Breast epithelium (tissue), 4 donors: ENCODE measurements at places on chromosomes 4 and X. TPM values are rescaled to one million over a fixed set of nuclear protein-coding genes. Genes with fewer than 3 reads are reported as not detected.

TGIF2LX gene
- not detected for total RNA-seq

- DNase-seq = no peak
- peak overlapping the region; percentile 74 for H3K4me3 ChIP-seq
- H3K36me3 ChIP-seq = no peaks in the 10 kb centered on the region
These were observed 956 bp downstream of the TMEM154 start for GRCh38 chr4:152678841-152679240.

DNA sequence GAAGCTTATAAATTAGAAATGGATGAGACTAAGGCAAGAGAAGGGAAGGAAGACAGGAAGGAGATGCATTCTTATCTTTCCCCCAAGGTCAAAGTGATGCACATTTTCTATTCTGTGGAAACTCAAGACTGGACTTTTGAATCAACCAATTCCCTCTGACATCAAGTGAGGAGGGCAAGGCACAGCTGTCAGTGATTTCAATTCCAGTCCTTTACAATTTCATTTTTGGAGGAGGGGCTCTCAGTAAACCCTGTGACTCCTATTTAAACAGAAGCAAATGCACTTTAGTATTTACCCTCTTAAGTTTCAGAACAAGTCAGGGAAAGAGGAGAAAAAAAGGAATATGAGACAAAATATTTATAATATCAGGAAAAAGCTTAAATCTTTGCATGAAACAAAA, 134.0 kb downstream of the MGST2 start:
- H3K36me3 ChIP-seq = no peaks in the 10 kb centered on the region
- DNase-seq = no peak
- no peak overlapping the region for H3K4me3 ChIP-seq
- H3K27me3 ChIP-seq = no peaks in the 10 kb centered on the region

GRCh38 chr4:133154725-133155124, 5.6 kb downstream of the PCDH10 start:
- no peak overlapping the region for H3K27ac ChIP-seq
- no peak for DNase-seq
- no peak overlapping the region for H3K4me3 ChIP-seq
- H3K27me3 ChIP-seq = peaks cover 70% of the 10 kb centered on the region
- H3K36me3 ChIP-seq = no peaks in the 10 kb centered on the region

- H3K4me3 ChIP-seq = no peak overlapping the region
- no peaks in the 10 kb centered on the region for H3K36me3 ChIP-seq
- no peak for DNase-seq
- no peaks in the 10 kb centered on the region for H3K4me1 ChIP-seq
- H3K27me3 ChIP-seq = no peaks in the 10 kb centered on the region
These were observed 24.7 kb upstream of the LRAT start for GRCh38 chr4:154719087-154719486.

GPR173 gene
- 2.3 TPM for total RNA-seq

DNA sequence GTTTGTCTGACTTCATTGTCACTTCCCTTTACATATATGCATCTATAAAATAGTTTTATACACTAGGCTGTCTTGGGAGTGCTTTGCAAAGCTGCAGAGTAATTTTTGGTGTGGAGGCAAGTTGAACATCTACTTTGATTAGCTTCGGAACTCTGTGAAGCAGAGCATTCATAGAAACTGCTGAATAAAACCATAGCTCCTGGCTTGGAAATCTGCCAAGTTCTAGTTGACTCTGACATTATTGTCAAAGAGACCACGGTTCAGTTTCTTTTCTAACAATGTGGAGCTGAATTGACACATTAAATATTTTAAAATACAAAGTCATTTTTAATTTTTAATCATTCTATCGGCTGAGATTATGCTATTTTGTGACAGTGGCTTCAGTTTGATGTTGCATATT, 335.0 kb downstream of the BMPR1B start:
- H3K36me3 ChIP-seq = no peaks in the 10 kb centered on the region
- H3K27ac ChIP-seq = no peak overlapping the region
- DNase-seq = no peak
- no peak overlapping the region for H3K4me3 ChIP-seq
- no peaks in the 10 kb centered on the region for H3K27me3 ChIP-seq
- H3K4me1 ChIP-seq = no peaks in the 10 kb centered on the region

SAGE1 gene
- not detected for total RNA-seq

VCX gene
- total RNA-seq = not detected

DNA sequence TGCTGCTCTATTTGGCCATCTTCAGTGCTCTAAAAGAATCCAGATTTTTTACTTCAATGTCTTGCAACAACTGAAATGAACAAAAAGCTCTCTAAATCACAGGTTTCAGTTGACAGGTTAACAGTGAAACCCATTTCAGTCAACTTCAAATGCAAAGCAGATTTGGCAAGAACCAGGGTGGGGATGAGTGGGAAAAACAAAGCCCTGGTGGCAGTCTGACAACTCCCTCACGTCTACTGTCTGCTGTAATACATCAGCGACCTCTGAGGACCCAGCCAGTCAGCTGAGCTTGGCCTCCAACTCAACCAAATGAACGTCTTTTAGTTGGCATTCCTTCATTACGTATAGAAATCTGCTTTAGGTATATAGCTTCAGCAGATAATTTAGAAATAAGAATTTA, 95.8 kb downstream of the COL25A1 start:
- no peaks in the 10 kb centered on the region for H3K4me1 ChIP-seq
- H3K27ac ChIP-seq = no peak overlapping the region
- no peaks in the 10 kb centered on the region for H3K27me3 ChIP-seq
- DNase-seq = no peak
- no peak overlapping the region for H3K4me3 ChIP-seq
- H3K36me3 ChIP-seq = no peaks in the 10 kb centered on the region

DNA sequence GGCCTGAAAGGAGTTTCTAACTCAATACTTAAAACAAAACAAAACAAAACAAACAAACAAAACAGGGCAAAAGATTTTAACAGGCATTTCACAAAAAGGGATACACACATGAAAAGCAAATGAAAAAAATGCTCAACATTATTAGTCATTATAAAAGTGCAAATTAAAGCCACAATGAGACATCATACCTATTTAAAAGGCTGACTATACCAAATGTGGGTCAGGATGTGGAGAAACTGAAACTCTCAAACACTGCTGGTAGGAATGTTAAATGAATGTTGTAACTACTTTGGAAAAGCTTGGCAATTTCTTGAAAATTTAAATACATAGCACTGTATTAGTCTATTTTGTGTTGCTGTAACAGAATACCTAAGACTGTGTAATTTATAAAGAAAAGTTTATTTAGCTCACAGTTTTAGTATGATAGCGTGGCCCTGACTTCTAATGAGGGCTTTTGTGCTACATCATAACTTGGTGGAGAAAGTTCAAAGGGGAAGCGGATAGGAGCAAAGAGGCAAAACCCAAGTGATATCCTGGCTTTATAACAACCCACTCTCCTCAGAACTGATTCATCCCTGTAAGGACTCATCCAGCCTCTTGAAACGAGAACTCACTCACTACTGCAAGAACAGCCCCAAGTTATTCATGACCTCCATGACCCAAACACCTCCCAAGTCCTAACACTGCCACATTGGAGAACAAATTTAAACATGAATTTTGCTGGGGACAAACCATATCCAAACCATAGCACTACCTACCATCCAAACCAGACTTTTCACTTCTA, 214.0 kb downstream of the TEX11 start:
- peaks cover 28% of the 10 kb centered on the region for H3K27me3 ChIP-seq
- no peaks in the 10 kb centered on the region for H3K36me3 ChIP-seq
- H3K27ac ChIP-seq = no peak overlapping the region
- no peak overlapping the region for H3K4me3 ChIP-seq

DNA sequence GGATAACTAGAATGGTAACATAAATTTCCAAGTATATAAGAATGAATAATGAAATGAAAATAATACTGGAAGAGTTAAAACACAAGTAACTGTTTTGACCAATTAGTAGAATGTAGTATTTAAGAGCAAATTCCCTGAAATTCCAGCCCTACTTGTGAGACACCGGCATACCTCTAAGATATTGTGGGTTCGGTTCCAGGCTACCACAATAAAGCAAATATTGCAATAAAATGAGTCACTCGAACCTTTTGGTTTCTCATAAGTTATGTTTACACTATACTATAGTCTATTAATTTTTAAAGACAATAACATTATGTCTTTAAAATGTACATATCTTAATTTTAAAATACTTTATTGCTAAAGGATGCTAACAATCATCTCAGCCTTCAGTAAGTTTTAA, 15.2 kb upstream of the IQCM start:
- no peaks in the 10 kb centered on the region for H3K4me1 ChIP-seq
- H3K27me3 ChIP-seq = no peaks in the 10 kb centered on the region
- no peak overlapping the region for H3K27ac ChIP-seq
- no peak overlapping the region for H3K4me3 ChIP-seq

DNA sequence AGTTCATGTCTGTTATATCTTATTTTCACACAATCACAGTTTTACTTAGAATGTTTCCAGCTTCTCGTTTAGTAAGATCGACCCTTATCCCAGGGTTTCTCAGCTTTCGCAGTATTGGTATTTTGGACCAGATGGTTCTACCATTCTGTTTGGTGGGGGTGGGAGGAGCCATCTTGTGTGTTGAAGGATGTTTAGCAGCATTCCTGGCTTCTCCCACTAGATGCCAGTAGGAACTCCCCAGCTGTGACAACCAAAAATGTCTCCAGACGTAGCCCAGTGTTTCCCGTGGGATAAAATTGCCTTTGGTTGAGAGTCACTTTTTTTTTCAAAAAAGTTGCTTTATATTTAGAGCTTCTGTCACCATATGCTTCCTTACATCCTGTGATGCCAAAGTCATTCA, 90.9 kb upstream of the TLR2 start:
- no peak overlapping the region for H3K27ac ChIP-seq
- H3K36me3 ChIP-seq = no peaks in the 10 kb centered on the region
- no peak overlapping the region for H3K4me3 ChIP-seq
- no peaks in the 10 kb centered on the region for H3K27me3 ChIP-seq
- H3K4me1 ChIP-seq = no peaks in the 10 kb centered on the region

LPAR4 gene
- total RNA-seq = 0.32 TPM

GRCh38 chr4:121376556-121376955, 4.3 kb downstream of the QRFPR start:
- H3K36me3 ChIP-seq = no peaks in the 10 kb centered on the region
- H3K27me3 ChIP-seq = peaks cover 24% of the 10 kb centered on the region
- H3K4me1 ChIP-seq = peaks cover 3% of the 10 kb centered on the region
- no peak overlapping the region for H3K4me3 ChIP-seq
- H3K27ac ChIP-seq = no peak overlapping the region
- no peak for DNase-seq

- H3K27me3 ChIP-seq = no peaks in the 10 kb centered on the region
- no peak overlapping the region for H3K4me3 ChIP-seq
- no peaks in the 10 kb centered on the region for H3K4me1 ChIP-seq
These were observed 249.9 kb downstream of the HNRNPD start for GRCh38 chr4:82123934-82124333.

- H3K27me3 ChIP-seq = no peaks in the 10 kb centered on the region
- no peaks in the 10 kb centered on the region for H3K4me1 ChIP-seq
- H3K4me3 ChIP-seq = peak overlapping the region; percentile 73
- DNase-seq = no peak
- H3K27ac ChIP-seq = peak overlapping the region; percentile 90
These were observed 84.9 kb downstream of the BCOR start for GRCh38 chrX:40012868-40013265.

DNA sequence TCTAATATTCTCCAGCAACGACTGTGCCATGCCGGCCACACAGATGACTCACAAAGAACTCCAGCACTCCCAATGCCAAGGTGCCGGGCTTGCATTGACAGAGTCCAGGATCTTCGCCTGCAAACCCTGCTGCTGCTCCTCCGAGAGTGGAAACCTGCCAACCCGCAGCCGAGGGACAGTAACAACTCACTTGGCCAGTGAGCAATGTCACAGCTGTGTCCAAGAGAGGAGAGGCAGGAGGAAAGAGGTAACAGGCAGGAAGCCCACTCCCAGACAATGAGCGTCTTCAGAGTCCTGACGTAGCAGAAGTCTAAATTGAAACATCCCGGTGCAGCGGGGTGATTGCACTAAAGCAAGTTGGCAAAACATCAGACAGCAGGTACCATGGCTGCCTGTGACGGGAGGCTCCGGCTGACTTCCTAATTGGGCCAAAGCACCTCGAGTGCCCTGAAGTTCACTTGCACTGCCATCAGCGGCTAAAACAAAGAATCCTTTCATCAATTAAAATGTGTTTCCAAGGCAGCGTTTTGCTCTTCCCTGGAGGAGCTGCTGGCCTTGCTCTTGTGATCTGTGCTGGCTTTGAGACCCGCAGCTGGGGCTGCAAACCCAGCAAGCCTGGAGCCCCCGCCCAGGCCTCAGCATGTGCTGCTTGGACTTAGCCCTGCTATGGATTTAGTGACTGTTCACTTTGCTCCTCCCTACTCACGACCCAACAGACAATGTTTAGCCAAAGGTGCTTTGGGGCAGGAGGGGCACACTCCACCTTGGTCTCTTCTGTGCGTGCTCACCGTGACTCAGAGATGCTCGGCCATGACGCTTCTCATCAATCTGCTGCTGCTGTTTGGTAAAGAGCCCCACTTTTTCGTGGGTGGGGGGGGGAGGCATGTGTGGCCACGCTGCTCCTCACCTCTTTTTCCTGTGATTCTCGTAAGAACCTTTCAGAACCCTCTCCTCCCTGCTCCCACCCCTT, 36.5 kb downstream of the DCTD start:
- peak overlapping the region; percentile 60 for H3K27ac ChIP-seq
- peak; percentile 63 for DNase-seq
- H3K4me3 ChIP-seq = no peak overlapping the region
- H3K36me3 ChIP-seq = no peaks in the 10 kb centered on the region

DNA sequence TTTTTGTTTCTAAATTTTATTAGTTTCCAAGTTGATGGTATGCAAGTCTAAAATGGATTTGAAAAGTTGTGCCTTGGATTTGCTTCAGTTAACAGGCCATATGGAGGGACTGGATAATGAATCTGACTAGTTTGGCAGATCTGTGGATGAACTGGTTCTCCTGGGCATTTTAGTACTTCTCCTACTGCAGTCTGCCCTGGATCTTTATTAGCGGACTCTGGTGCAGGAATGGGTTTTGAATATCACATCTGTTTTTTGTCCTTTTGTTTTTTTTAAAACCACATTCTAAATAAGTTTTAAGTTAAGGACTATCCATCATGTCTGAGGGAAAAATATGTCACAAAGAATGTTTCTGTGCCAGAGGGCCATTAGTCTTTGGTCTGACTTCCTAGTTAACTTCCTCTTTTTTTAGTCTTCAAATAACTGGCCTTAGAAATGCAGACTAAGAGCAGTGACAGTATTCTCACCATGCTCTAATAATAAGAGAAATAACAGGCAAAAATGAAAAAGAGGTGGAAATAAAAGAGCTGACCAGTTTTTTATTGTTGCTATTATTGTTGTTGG, 13.9 kb upstream of the DCK start:
- no peaks in the 10 kb centered on the region for H3K4me1 ChIP-seq
- no peaks in the 10 kb centered on the region for H3K36me3 ChIP-seq
- H3K27ac ChIP-seq = no peak overlapping the region
- H3K4me3 ChIP-seq = no peak overlapping the region
- H3K27me3 ChIP-seq = no peaks in the 10 kb centered on the region

- no peak for DNase-seq
- H3K27me3 ChIP-seq = no peaks in the 10 kb centered on the region
- no peaks in the 10 kb centered on the region for H3K4me1 ChIP-seq
- H3K4me3 ChIP-seq = no peak overlapping the region
These were observed 7.1 kb downstream of the OFD1 start for GRCh38 chrX:13741695-13742094.

GRCh38 chr4:53189011-53189410, 176.8 kb downstream of the SCFD2 start:
- no peaks in the 10 kb centered on the region for H3K27me3 ChIP-seq
- no peaks in the 10 kb centered on the region for H3K36me3 ChIP-seq
- no peak for DNase-seq
